Activated CD4-positive, alpha-beta T cell treated with anti-CD3 and anti-CD28 coated beads for 36 hours (primary cell): ENCODE measurements at places on chromosomes 6 and 20. TPM values are rescaled to one million over a fixed set of nuclear protein-coding genes. Genes with fewer than 3 reads are reported as not detected.

DNA sequence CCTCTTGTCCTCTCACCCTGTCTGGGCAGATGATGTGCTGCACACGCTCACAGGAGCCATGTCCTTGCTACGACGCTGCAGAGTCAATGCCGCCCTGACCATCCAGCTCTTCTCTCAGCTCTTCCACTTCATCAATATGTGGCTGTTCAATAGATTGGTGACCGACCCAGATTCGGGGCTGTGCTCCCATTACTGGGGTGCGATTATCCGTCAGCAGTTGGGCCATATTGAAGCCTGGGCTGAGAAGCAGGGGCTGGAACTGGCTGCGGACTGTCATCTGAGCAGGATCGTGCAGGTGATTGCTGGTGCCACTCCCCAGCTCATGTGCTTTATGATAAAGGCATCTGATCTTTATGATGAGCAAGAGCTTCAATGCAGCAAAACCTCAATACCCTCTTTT is 82.3 kb upstream of the KIF25 start:
- DNase-seq, result no peak

- no peak for DNase-seq
Observed at GRCh38 chr20:20213526-20214121, 154.3 kb upstream of the INSM1 start.

DNA sequence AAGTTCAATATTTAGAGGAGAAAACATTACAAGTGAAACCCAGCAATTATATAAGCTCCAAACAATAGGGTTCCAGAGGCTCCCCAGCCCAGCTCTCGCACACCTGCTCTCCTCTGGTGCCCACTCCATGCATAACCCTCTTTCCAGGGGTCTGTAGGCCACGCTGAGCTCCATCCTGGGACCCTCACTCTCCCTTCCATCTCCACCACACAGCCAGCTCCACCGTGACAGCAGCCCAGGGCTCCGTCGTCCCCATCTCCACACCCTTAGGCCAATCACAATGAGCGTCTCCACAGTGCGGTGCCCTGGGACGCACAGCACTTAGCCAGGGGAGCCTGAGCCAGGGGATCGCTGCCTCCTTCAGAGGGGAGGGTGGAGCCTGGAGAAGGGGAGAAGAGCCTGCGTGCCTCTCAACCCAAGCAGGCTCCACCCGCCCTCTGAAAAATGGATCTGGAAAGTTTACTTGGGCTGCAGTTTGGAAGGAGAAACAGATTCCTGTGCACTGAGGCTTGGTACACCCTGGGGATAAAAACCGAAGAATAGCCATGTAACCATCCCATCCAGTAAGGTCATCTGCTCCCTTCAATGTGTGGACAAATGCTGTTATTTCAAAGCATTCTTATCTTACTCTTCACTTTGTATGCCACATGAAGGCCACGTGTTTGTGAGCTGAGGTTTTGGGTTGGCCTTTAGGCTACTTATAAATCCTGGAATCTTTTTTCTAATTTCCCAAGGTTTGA is 72.4 kb upstream of the GGTLC1 start:
- no peak for DNase-seq

The PACRG gene
- not detected for total RNA-seq
